ENCODE measurements at places on chromosomes 7 and 10. TPM values are rescaled to one million over a fixed set of nuclear protein-coding genes. Genes with fewer than 3 reads are reported as not detected.
A peak's percentile ranks its signal among the peaks of the same experiment; 100 is the strongest.

The MYOZ1 gene
- total RNA-seq: not detected

- no peak for DNase-seq
Measured at GRCh38 chr7:151010037-151010306, 14.3 kb downstream of the ATG9B start.

- DNase-seq: no peak
Measured at GRCh38 chr10:126058104-126058503, 161.7 kb downstream of the FANK1 start.

The THNSL1 gene
- 2.2 TPM for total RNA-seq

GRCh38 chr10:66719483-66719882 is 206.4 kb upstream of the LRRTM3 start:
- DNase-seq: no peak

DNA sequence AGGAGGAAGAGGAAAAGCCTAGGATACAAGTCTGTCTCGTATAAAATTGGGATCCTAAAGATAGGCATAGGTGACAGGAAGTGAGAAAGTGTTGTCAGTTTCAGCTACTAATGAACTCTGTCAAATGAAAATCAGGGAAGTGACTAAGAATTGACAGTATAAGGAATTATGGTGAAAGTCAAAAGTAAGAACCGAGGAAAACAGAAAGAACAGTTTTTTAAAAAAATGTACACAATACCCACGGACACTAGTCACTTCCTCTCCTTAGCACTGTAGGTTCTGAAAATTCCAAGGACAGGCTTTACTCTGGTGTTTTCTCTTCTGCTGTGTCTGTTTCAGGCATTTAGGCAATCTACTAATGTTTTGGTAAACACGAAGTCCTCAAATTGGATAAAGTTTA is 42.3 kb downstream of the ATAD1 start:
- DNase-seq: no peak

The CLCN1 gene
- not detected for total RNA-seq

GRCh38 chr7:46871516-46871915 is 710.4 kb downstream of the TNS3 start:
- no peak for DNase-seq

- DNase-seq: peak; percentile 33
Measured at GRCh38 chr7:32658034-32658433, 162.7 kb downstream of the AVL9 start.

GRCh38 chr7:55206235-55207029 is 158.7 kb upstream of the LANCL2 start:
- no peak for DNase-seq

DNA sequence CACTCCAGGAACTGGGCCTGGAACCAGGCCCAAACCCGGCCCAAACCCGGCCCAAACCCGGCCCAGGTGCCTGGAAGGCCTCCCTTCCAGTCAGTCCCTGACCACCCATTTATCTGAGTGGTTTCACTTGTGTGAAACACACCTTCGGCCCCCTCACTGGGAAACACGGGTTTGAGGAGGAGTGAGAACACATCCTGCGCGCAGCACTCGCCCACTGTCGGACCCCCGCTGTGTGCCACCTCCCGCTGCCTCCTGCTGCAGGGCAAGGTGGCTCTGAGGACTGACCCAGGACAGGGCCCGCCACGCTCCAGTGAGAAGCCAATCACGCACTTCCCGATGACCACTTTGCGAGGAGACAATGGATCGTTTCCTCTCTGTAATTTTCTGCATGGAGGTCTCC is 197.5 kb downstream of the BUB3 start:
- no peak for DNase-seq

DNA sequence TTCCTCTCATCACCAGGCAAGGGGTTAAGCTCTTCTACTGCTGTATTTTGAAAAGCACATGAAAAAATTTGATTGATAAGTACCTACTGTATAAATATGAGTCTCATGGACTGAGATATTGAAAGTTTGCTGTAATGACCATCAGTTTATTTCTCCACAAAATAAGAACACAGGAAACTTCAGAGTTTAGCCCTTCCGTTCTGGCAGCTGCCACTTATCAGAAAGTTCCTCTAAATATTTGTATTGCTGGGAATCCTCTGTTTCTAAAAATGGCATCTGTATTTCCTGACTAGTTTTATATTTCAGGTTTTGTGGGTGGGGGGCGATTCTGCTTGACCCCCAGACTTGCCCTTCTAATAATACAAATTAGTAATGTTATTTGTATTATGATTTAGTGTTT is 92.0 kb downstream of the LYZL2 start:
- DNase-seq: no peak

The KAZALD1 gene
- total RNA-seq: 18.8 TPM

DNA sequence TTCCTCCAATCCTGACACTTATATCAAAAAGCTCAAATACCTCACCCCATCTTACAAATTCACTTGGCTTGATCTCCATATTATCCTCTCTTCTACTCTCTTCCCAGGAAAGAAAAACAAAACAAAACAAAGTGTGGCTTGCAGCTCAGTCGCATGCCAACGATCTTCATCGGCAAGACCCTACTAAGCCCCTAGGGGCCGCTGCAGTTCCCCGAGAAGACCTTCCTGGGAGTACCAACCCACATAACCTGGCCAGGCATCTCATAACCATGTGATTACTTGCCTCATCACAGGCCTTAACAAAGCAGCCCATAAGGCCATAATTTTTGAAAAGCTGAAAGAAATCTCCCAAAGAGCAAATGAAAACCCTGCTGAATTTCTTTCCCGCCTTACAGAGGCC is 103.7 kb downstream of the ZNF92 start:
- no peak for DNase-seq

- no peak for DNase-seq
Measured at GRCh38 chr7:147509035-147509501, 1081.5 kb upstream of the C7orf33 start.

DNA sequence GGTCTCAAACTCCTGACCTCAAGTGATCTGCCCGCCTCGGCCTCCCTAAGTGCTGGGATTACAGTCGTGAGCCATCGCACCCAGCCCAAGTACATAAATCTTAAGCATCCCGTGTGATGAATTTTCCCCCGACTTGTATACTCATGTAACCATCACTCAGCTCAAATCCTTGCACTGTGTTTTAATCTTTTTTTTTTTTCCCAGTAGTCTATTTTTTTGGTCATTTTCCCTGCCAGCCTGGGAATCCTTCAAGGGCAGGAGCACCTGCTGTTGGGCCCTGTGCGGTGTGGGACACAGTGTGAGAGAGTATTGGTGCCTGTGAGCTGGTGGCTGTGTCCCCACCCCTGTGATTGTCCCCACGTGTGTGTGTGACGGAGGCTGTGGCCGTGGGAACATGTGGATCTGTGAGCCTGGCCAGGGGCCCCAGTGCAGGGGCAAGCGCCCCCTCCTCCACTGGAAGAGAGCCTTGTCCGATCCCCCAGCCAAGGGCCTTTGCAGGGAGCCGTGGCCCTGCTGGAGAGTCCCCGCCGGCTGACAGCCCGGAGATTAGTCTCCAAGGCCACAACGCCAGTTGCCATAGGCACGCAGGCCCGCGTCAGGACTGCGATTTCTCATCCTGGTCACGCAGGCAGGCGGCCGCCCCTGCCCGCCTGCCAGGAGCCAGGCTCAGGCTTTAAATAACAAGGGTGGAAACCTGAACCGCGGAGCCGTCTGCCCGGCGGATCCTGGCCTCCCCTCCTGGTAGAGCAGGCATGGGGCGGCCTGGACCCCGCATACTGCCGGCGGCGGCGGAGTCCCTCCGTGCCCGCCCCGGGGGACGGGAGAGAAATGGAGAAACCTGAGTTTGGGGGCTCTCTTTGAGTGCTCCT is 26.5 kb downstream of the GTF2IRD1 start:
- DNase-seq: peak; percentile 79
